ENCODE measurements at places on chromosomes 12 and 14. TPM values are rescaled to one million over a fixed set of nuclear protein-coding genes. Genes with fewer than 3 reads are reported as not detected.

ALX1 gene
- total RNA-seq, result not detected

PITPNM2 gene
- 16.2 TPM for total RNA-seq

CLEC6A gene
- not detected for total RNA-seq

DNA sequence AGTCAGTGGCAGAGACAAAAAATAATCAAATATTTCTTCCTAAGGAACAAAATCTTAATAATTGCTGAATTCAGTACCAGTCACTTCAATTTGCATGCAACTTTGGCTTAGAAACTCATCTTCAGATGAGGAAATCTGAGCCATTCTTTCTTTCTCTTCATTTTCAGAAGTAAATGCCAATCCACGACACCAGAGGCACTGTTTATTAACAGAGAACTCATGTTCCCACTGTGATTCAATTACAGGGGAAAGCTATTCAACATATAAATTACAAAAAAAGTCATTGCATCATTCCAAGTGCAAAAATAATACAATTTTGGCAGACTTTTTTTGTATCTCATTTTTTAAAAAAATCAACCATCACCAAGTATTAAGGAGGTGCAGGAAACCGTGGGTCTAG is 816.1 kb upstream of the TMEM132C start:
- DNase-seq, result no peak

GRCh38 chr12:109577311-109577710 is 3.7 kb downstream of the MVK start:
- DNase-seq, result no peak

TMEM106C gene
- 168 TPM for total RNA-seq

PTPRO gene
- not detected for total RNA-seq
